Brain pericyte (primary cell): ENCODE measurements at places on chromosomes 3 and 15.
A peak's percentile ranks its signal among the peaks of the same experiment; 100 is the strongest.

DNA sequence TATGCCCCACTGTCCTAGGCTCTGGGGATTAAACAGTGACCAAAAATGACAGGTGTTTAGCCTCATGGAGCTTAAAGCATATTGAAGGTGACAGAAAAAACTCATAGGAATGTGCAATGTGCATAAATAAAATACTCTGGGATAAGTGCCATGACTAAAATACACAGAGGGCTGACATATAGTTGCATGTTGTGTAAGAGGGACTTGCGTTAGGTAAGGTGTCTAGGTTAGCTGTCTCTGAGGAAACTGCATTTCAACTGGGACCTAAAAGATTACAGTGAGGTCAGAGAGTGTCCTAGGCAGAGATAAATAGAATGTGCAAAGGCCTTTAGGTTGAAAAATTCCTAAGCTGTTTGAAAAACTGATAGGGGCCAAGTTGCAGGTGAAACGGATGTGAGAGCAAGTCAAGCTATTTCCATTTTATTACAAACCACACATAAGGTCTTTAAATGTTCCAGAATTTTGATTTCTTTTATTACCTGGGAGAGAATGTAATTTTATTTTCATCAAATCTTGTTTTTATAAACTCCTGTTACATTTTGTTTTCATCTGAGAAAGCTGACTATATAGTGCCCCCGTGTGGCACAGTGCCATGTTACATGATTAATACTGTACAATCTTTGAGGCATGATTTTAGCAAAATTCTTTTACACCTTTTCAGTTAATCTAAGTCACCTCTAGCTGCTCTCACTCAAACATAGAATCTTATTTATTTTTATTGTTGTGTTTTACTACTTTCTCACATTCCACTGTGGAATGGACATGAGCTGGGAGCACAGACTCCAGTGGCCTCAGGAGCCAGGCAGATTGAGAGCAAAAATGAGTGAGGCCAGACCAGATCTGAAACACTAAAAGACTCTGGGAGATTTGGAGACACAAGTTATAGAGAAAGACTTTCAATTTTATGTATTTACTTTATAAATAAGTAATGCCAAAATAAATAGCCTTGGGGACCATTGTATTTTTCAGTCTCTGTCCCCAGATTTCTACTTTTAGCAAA is 259.6 kb upstream of the ZNF717 start:
- DNase-seq: no peak

- no peak for DNase-seq
Measured at GRCh38 chr15:96262549-96263489, 67.7 kb upstream of the NR2F2 start.

- DNase-seq: no peak
Measured at GRCh38 chr3:64215559-64215958, 9.7 kb downstream of the PRICKLE2 start.

- no peak for DNase-seq
Measured at GRCh38 chr3:58688574-58688973, 22.0 kb upstream of the FAM3D start.

GRCh38 chr15:20348900-20349773 is 192.5 kb downstream of the GOLGA6L6 start:
- DNase-seq: no peak

- DNase-seq: no peak
Measured at GRCh38 chr3:2976212-2976611, 134.0 kb downstream of the IL5RA start.

DNA sequence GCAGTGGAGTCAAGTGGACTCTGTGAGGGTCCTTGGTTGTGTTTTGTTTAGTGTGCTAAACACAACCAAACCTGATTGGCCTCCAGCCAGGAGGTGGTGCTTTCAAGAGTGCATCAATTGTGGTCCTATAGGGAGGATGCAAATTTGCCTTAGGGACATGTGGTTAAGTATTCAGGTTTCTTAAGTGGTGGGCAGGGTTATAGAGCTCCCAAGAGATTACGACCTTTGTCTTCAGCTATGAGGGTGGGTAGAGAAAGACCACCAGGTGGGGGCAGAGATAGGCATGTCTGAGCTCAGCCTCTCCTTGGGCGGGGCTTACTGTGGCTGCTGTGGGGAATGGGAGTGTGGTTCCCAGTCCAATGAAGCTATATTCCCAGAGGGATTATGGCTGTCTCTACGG is 186.6 kb downstream of the SQOR start:
- no peak for DNase-seq

- no peak for DNase-seq
Measured at GRCh38 chr3:130516645-130517512, at the start of gene COL6A6. COL6A6 (plus strand) TSS chr3:130517177; CDS start chr3:130560365, 43,188 bp downstream.

- no peak for DNase-seq
Measured at GRCh38 chr3:15384510-15385237, 42.7 kb downstream of the METTL6 start.

- no peak for DNase-seq
Measured at GRCh38 chr3:133620066-133620784, 41.5 kb downstream of the TOPBP1 start.

- DNase-seq: no peak
Measured at GRCh38 chr3:10521772-10522441, 16.5 kb upstream of the ATP2B2 start.

- DNase-seq: no peak
Measured at GRCh38 chr3:7817239-7817638, 684.4 kb upstream of the LMCD1 start.

- DNase-seq: no peak
Measured at GRCh38 chr3:100129941-100130340, 15.6 kb upstream of the FILIP1L start.

GRCh38 chr3:107985496-107985895 is 105.3 kb downstream of the CD47 start:
- no peak for DNase-seq

- no peak for DNase-seq
Measured at GRCh38 chr15:42133886-42134502, 22.4 kb downstream of the PLA2G4F start.

- DNase-seq: no peak
Measured at GRCh38 chr3:4065085-4065484, 238.1 kb upstream of the SETMAR start.

- DNase-seq: no peak
Measured at GRCh38 chr15:70024521-70024920, 73.2 kb downstream of the TLE3 start.

DNA sequence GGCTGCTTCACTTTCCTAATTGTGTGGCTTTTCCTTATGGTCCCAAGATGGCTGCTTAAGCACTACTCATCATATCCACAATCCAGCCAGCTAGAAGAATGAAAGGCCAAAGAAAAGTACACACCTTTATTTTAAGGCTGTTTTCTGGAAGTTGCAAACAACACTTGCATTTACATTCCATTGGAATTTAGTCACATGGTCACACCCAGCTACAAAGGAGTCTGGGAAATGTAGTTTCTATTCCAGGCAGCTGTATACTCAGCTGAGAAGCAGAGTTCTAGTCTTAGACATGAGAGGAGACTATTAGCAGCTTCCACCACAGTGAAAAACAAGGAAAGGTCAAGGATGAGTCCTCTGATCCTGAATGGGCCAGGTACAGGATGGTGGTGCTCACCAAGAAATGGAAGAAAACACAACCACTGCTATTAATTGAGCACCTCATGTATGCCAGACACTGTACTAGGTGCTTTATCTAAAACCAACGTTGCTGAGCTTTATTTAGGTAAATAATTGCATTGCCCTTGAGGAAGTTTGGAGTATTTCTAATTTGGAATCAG is 28.0 kb upstream of the ATG7 start:
- no peak for DNase-seq

DNA sequence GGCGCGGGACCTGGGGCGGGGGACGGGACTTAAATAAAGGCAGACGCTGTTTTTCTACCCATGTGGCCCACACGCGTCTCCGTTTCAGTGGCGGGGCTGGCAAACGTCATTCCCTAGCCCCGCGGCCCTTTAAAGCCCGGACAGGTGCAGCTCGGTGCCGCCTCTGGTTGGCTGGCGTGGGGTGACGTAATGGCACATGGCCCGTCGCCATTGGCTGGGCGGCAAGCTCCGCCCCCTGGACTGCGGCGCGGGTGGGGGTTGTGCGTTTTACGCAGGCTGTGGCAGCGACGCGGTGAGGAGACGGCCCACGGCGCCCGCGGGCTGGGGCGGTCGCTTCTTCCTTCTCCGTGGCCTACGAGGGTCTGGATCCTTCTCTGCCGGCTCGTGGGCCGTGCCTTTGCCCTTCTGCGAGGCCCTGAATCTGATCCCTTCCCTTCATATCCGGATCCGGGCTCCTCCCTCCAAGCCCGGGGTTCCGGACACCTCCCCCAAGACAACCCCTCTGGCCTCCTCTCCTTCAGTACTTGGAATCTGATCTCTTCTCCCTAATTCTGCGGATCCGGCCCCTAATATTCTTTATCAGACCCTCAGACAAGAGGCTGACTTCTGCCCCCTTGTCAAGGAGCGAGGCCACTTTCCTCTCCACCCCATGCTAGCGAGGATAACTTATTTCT is at the start of gene CRELD1:
CRELD1 (plus strand) TSS at position 274 of the 674 bp plus-strand sequence. CDS start 605 bp downstream, outside the sequence.
- DNase-seq: peak; percentile 88
